ENCODE measurements at places on chromosomes 11 and 22.
A peak's percentile ranks its signal among the peaks of the same experiment; 100 is the strongest.

DNA sequence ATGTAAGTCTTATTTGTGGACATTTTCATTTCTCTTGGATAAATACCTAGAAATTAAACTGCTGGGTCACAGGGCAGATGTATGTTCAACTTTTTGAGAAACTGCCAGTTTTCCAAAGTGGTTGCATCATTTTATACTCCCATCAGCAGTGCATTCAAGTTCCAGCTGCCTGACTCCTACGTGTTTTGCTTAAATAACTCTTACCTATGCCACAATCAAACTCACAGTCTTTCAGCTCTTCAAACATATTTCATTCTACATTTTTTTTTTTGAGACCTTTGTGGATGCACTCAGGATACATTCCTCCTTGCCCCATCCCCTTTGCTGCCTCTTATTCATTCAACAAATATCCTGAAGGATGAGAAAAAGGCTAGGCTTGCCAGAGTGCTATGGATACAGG lies 9.2 kb downstream of the TCF20 start:
- DNase-seq: peak; percentile 36

DNA sequence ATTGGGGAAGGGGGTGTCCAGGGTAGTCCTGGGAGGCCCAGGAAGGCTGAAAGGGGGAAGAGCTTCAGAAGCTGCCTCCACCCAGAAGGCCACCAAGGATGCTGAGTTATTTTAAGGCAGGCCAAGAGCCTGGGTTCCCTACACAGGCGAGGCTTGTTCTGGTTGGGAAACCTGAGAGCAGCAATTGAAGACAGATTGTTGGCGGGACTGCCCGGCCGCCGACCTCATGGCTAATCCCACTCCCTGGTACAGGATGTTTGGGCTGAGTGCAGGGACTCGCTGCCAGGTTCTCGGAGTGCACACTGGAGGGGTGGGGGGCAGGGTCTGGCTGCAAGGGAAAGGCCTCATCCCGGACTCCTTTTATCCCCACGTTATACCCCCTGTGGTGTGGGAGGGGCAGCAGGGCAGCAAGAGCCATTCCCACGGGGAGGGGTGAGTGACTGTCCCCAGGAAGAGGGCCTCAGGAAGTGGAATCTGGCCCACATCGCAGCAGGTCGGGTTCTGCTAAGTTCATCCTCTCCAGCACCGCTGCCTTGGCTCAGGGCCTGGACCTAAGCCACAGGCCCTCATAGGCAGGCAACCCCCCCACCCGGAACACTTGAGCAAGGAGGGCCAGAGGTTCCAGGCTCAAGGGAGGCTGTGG lies 43.6 kb upstream of the PRR5 start:
- no peak for DNase-seq

- no peak for DNase-seq
Observed at GRCh38 chr11:91742155-91742554, 482.5 kb upstream of the FAT3 start.

- no peak for DNase-seq
Observed at GRCh38 chr11:33741806-33742205, 5.6 kb upstream of the CD59 start.

DNA sequence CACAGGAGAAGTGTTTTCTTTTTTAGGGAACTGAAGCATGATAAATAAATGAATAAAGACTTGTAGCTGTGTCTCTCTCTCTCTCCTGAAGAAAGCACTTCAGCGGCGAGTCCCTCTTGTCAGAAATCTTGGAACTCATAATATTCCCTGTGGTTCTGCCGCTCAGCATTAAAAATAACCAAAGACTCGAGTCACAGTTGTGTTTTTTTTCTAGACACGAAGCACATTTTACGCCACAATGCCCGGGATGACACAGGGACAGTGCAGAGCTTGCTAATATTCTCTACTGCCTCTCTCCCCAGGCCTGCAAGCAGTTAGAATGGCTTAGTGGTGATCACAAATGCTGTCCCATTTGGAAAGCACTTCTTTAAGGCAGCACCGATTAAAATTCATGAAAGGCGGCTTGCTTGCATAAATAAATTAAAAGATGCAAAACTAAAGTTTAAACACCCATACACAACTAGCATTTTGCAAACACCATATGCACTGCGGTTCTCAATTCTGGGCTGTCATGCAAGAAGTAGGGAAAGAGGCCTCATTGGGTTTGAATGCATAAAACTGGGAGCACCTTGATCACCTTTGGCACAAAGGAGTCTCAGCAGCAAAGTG lies 597.4 kb downstream of the SOX6 start:
- no peak for DNase-seq

- DNase-seq: no peak
Observed at GRCh38 chr11:31817054-31817620, 6.0 kb upstream of the PAX6 start.

- peak; percentile 68 for DNase-seq
Observed at GRCh38 chr11:43574949-43575912, 105.3 kb upstream of the HSD17B12 start.

- DNase-seq: no peak
Observed at GRCh38 chr11:101051677-101052076, 77.9 kb downstream of the PGR start.

GRCh38 chr11:67054836-67055523 lies 1.7 kb upstream of the RHOD start:
- DNase-seq: peak; percentile 50

DNA sequence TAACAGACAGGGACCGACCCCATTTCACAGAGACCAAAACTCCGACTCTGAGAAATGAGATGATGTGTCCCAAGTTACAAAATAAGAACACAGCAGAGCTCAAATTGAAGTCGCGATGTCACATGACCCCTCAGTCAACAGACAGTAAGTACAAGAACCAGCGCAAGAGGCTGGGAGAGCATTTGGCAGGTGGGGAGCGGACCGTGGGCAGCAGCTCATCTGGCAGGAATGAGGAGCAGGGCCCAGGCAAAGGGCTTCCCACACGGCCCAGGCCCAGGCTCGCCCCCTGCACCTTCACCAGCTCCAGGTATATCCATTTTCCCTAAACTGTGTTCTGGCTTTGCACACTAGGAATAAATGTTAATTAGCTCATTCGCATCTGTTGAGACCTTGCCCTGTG lies 34.3 kb downstream of the SCUBE1 start:
- DNase-seq: no peak

DNA sequence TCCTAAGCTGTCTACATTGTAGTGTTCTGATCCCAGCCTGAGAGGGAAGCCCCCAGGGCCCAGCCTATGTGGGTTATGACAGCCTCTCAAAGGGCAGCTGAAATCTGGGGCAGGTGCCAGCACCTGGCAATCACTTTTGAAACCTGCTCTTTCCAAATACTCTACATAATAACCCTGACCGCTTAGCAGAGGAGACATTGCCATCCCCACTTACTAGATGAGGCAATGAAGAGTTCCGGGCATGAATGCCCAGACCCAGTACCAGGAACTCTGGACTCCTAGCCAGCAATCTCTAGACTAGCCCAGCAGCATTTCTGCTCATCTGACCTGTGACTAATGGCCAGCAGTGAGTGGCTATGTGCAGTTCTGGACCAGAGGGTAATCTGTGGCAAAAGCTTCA lies 412.4 kb upstream of the CADM1 start:
- DNase-seq: no peak

- no peak for DNase-seq
Observed at GRCh38 chr11:44833877-44834452, 107.2 kb downstream of the TSPAN18 start.

GRCh38 chr22:42786606-42787356 lies 66.1 kb upstream of the A4GALT start:
- DNase-seq: no peak

GRCh38 chr22:42610186-42610585 lies 4.5 kb downstream of the POLDIP3 start:
- no peak for DNase-seq

DNA sequence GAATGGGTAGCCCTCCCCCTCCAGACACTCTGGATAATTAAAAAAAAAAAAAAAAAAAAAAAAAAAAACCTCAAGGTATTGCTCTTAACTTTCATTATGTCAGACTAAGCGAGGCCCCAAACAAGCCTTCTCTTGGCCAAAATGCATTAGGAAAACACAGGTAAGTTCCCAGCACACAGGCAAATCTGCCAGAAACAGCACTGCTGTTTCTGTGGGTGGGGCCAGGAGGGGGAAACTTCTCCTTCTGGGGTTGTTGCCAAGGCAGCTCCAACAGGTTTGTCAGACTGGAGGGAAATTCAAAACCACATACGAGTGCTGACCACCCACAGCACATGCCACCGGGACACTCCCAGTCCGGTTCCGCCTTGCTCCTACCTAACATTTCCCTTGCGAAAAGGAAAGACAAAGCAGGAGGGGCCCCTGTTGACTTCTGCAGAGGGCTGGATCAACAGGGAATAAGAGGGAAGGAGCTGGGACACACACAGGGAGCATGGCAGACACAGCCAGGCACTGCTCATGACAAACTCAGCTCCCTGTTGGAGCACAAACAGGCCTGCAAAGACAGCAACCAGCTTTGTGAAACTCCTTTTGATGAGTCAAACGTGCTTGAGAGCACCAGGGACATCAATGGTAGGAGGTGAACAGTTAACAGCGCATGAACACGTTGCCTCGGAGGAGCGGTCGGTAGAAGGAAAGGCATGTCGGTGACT lies 55.0 kb downstream of the MYH9 start:
- DNase-seq: peak; percentile 71

- DNase-seq: no peak
Observed at GRCh38 chr11:70612459-70613141, 214.3 kb downstream of the CTTN start.

DNA sequence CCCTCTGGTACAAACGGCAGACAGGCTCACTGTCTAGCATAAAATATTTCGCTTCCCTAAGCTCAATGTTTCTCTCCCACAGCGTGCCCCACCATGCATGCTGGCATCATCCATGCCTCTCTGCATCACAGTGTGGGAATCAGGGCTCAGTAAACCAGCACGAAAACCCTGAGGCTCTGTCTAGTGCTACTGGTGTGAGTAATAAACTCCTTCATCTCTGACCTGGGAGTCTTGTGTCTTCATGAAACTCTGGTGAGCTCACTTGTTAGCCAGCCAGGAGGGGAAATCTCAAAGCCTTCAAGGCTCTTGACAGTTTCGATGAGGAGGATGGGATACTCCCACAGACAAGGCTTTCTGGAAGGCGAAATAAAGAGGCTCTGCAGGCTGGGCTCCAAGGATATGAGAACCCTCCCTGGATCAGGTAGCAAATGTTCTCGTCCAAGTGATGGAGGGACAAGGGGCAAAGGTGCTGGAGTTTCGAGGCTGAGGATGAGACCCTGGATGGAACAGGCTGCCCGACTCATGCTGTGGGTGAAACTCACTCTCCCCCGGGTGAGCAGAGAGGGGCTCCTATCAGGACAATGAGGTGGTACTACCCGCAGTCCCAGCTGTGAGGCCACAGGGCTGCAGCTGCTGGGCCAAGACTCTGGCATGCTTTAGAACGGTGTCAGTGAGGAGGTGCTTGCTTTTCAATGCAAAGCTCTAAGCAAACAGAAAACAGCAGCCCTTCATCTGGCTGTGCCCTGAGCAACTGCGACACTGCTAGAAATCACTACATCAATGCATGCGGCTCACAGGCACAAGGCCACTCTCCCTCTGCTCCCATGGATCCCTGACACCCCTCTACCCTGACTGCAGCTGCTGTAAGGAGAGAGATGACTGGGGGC lies 69.3 kb downstream of the SHANK2 start:
- DNase-seq: no peak

DNA sequence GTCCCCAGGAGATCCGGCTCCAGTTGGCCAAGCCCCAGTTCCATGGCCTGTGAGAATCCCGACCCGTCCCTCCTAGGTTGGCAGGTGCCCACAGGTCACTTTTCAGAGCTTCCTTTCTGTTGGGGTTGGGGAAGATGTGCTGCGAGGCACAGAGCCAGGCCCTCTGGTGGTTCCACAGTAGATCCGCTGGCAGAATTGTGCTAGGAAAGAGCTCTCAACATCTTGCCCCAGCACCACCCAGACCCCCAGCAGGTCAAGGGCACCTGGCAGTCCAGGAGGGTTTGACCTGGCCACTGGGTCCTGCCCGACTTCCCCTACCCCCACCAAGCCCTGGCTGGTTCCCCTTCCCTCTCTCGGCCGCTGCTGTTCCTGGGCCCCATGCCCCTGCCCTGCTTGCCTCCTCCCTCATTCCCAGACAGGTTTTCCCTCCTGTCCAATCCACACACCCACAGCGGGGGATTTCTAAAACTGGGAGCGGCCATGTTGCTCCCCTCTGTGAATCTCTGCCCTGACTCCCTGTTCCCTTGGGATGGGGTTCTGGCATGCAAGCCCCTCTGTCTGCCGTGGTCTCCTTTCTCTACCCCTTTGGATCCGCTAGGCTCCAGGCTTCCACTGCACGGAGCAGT lies 26.2 kb upstream of the GCAT start:
- DNase-seq: peak; percentile 5

DNA sequence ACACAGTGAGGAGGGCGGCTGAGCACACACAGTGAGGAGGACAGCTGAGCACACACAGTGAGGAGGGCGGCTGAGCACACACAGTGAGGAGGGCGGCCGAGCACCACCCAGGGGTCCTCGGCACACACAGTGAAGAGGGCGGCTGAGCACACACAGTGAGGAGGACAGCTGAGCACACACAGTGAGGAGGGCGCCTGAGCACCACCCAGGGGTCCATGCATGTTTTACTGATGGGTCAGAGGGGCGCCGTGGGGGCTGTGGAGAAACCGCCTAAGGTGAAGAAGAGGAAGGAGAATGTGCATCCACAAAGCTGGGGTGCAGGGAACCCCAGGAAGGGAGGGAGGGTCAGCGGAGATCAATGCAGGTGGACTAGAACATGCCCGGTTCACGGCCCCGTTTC lies 461.8 kb downstream of the BRD1 start:
- no peak for DNase-seq

- no peak for DNase-seq
Observed at GRCh38 chr11:112762707-112763090, 198.5 kb upstream of the NCAM1 start.

DNA sequence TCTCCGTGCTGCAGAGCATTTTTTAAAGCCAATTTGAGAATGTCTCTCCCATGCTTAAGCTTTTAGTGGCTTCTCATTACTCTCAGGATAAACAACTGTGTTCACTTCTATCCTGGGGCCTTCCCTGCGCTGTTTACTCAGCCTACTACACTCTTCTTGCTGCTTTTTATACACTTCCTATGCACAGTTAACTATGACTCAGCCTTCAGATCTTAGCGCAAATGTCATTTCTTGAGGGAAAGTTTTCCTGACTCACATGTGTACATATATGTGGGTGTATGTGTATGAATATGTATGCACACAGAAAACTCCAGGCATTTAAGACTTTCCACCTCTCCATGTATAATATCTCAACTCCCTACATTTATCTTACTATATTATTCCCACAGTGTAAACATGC lies 9.8 kb downstream of the THAP12 start:
- DNase-seq: peak; percentile 56

- DNase-seq: peak; percentile 88
Observed at GRCh38 chr11:62542750-62543567, 3.6 kb downstream of the AHNAK start.

DNA sequence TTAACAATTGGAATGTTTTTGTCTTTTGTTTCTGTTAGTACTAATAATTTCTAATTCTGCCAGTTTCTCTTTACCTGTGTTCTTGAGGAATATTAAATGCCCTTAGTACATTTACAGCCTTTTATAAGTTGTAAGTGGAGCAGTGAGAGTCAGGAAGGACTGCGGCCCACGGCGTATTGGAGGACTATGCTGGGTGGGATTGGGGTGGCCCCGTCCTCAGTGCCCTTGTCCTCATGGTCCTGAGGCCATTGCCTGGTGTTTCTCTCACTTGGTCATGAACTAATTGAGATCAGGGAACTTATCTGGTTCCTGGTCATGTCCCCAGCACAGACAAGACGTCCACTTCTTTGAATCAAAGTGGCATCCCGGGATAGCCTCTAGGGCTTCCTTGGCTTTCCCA lies 3.3 kb downstream of the TUB start:
- no peak for DNase-seq

Measured in OCI-M1 (cell line).